ENCODE measurements at places on chromosomes 12 and 14. TPM values are rescaled to one million over a fixed set of nuclear protein-coding genes. Genes with fewer than 3 reads are reported as not detected.
A peak's percentile ranks its signal among the peaks of the same experiment; 100 is the strongest.

MSI1 gene
- total RNA-seq: not detected

ENDOU gene
- total RNA-seq: not detected

TSPAN11 gene
- total RNA-seq: 0.16 TPM

BIN2 gene
- not detected for total RNA-seq

PARPBP gene
- total RNA-seq: 6.2 TPM

ASPG gene
- not detected for total RNA-seq

CLEC9A gene
- total RNA-seq: not detected

REP15 gene
- 2.8 TPM for total RNA-seq

TMTC1 gene
- 159 TPM for total RNA-seq

EFCAB11 gene
- 3.7 TPM for total RNA-seq

ADSS1 gene
- 11.2 TPM for total RNA-seq

ASCL1 gene
- not detected for total RNA-seq

ARHGDIB gene
- total RNA-seq: 0.47 TPM

CSRP2 gene
- 40.2 TPM for total RNA-seq

- no peak for DNase-seq
Observed at GRCh38 chr12:93201990-93202389, 175.7 kb upstream of the NUDT4 start.

DNA sequence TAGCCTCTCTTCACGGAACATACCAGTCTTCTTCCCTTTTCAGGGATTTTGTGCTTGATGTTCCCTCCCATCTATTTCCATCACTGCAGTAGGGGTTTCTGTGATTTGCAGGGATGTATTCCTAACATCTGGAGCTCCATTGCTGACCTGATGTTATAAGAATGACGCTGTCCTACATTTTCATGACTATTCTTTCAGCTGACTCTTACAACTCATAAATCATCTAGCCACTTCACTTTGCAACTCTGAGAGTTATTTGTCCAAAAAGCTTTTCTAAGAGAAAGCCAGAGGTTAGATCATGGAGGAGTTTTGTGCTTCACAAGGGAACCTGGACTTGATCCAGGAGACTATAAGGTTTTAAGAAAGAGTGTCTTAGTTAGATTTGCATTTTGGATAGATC lies 116.6 kb upstream of the FAR2 start:
- DNase-seq: no peak

- DNase-seq: no peak
Observed at GRCh38 chr12:128594521-128594920, 229.2 kb downstream of the SLC15A4 start.

GRCh38 chr14:102917056-102917385 lies 5.4 kb upstream of the AMN start:
- no peak for DNase-seq

DNA sequence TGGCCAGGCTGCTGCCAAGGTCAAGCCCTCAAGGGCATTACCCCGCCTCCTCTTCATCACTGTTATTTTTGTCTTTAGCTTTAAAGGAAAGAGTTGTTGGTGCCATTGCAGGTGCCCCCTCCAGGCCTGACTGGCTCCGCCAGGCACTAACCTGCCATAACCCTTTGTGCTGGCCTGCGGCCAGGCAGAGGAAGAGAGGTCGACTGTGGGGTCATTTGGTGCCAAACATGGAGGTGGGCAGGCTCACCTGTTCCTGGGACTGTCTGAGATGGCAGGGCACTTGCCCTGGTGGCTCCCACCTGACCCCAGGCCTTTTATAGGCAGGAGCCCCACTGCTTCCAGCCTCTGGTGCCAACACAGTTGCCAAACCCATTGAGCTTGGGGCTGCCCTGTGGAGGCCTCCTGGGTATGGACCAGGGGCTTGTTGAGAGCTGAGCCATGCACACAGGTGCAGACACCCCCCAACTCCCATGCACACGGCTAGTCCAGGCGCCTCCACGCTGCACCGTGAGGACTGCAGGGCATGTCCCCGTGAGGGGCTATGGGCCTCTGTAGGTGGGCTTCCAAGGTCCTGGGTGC lies 29.4 kb upstream of the PLD4 start:
- DNase-seq: no peak

- no peak for DNase-seq
Observed at GRCh38 chr12:46366771-46367170, 5.8 kb downstream of the SLC38A2 start.

- peak; percentile 68 for DNase-seq
Observed at GRCh38 chr12:121626853-121627640, 717 bp downstream of the ORAI1 start.

- no peak for DNase-seq
Observed at GRCh38 chr12:43896496-43896895, 60.6 kb downstream of the TMEM117 start.

- DNase-seq: no peak
Observed at GRCh38 chr12:64582862-64583261, 27.4 kb upstream of the RASSF3 start.

DNA sequence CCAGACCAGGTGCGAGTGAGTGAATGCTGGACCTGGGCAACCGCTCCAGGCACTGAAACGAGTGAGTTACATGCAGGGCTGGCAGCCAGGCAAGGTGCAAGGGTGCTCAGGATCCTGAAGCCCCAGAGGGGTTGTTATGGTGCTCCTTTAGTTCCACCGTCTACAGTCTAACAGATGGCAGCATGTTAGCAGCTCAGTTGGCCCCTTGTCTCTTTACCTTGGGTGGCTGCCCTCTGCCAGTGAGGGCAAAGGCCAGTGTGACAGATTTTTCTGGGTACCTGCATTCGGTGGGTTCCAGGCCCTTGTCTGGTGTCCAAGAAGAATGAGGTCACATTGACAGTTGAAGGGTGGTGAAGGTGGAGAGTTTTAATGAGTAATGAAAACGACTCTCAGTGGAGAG lies 106.8 kb downstream of the SLCO1B3 start:
- no peak for DNase-seq

DNA sequence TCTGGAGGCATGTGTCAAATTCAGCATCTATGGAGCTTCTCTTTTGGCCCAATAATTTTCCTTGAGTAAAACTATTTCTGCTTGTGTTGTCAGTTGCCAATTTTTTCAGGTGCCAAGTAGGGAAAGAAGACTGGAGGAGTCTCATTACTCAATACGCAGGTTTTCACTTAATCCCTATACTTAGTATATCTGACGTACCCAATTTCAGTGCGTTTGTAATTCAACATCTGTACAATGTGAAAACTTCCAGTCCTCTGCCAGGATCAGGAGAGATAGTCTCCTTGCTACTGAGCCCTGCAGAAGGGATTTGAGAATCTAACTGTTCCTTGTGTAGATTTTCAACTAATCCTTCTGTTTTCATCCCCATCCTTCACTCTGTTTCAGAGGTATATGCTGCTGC lies 5.7 kb upstream of the PAWR start:
- no peak for DNase-seq

- DNase-seq: peak; percentile 33
Observed at GRCh38 chr12:55816881-55817344, 611 bp downstream of the SARNP start.

- no peak for DNase-seq
Observed at GRCh38 chr12:93668919-93669418, 8.2 kb upstream of the CRADD start.

DNA sequence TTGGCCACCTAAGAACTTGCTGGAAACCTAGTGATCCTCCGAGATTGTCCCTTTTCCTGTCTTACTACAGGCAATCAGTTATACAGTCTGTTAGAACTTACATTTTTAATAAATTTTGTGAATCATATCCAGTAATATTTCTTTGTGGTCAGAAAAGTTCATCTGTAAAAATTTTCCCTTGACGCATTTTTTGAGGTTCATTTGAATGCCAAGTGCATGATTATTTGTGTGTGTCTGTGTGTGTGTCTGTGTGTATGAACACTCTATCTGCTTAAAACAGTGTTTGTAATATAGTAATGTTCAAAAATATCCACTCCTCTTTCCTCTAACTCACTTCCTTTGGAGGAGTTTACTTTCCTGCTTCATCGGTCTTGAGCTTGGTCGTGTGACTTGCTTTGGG lies 468.7 kb upstream of the FLRT2 start:
- DNase-seq: no peak

DNA sequence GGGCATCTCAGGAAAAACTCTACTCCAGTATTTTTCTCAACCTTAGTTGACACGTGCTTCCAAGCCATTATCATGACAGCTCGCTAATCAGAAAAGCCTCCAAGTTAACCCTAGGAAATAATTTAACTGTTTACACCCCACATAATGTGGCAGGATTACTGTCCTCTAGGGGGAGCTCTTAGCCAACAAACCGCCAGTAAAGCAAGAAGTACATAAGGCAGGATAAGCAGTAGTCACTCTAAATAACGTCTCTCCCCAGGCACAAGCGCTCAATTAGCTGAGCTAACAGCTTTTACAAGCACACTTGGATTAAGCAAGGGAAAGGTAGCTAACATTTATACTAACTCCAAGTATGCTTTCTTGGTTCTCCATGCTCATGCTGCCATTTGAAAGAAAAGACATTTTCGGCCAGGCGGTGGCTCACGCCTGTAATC lies 22.8 kb downstream of the APOBEC1 start:
- DNase-seq: no peak

- DNase-seq: peak; percentile 7
Observed at GRCh38 chr12:105417732-105418131, 87.2 kb downstream of the C12orf75 start.

DNA sequence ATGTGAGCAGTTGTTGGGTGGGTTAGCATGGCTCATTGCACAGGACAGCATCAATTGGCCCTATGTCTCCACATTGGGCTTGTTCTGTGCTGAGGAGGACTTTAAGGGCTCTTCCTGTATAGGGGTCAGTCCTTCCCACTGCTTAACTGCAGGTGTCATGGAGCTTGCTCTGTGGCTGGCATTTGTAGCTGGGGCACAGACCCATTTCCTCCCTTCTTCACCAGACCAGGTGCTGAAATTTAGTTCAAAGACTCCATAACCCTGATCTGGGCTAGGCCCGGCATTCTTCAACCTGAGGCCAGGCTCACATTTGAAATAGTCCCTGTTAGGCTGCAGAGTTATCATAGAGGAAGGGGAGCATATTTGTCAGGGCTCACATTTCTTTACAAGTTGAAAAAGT lies 12.8 kb downstream of the CHST11 start:
- no peak for DNase-seq

GRCh38 chr12:20320552-20320951 lies 47.8 kb upstream of the PDE3A start:
- DNase-seq: no peak

DNA sequence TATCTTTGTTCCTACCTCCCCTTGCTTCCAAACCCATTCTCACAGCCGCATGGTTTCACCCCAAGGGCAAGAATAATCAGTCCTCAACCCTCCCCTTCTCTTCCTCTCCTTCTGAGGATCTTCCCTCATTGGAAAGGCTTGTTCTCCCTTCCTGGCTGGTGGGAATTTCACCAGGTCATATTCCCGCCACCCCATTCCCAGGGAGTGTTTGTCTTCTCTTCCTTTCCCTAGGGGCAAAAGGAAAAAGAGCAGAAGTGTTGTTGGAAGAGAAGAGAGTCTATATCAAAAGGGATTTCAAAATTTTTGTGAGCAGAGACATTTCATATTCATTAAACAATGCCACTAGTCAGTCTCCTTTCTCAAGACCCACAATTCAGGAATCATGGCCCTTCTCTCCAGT lies 176.9 kb downstream of the ANO2 start:
- DNase-seq: no peak

- DNase-seq: no peak
Observed at GRCh38 chr12:6076346-6076745, 48.1 kb downstream of the VWF start.

GRCh38 chr12:122545855-122546254 lies 18.8 kb downstream of the KNTC1 start:
- DNase-seq: no peak

- no peak for DNase-seq
Observed at GRCh38 chr12:7150841-7151240, 20.7 kb downstream of the CLSTN3 start.

DNA sequence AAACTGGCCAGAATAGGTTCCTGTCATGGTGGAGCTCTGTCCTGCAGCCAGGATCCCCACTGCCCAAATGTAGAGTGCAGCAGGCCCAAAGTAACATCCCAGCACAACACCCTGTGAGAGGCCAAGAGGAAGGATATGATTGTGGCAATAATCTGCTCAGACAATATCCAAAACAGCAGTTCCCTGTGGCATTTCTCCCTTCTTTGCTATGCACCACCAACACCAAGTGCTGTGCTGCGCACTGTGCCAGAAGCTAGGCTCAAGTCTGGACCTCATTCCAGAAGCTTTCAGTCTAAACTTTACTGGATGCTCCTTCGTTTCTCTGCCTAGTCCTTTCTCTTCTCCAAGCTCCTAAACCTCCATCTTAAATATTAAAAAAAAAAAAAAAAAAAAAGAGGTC lies 33.4 kb downstream of the SLC11A2 start:
- DNase-seq: peak; percentile 63

DNA sequence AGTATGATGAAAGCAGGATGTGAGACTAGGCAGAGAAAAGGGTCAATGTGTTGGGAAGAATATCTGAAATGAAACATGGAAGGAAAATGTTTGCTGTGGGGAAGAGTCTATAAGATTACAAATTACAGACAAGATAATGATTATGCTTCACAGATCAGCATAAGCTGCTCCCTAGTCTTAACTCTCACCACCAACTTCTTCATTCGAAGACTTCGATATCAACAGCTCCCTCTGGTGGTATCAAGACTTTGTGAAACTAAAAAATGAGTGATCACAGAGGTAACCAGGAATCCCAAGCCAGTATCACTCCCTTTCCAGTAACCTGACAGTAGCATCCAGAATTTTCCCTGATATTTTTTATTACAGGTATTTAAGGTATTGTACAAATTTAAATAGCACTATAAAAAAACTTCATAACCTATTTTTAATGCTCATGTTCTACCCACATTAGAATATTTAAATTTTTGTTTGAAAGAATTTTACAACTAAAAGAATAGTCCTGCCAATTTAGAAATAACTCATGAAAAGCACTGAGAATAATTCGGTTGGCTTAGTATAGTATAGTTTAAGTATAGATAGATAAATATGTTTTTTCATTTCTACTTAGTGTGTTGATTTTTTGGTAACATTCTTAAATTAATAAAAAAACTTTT lies 84.4 kb downstream of the C2CD5 start:
- DNase-seq: peak; percentile 67

DNA sequence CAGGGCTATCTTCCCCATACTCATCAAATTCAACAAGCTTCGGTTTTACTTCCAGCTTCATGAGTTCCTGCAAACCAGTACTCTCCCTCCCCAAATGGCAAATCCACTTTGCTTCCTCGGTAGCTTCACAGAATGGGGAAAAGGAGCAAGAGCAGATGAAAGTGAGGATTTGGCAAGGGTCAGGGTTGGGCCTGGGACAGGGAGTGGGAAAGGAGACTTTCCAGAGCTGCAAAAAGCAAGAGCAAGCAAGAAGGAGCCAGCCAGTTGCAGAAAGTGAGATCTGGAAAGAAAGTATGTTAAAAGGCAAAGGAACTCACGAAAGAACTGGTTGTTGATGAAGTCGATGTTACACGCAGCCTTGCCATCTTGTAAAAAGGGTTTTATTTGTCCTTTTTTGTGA lies 522.8 kb upstream of the TBX3 start:
- DNase-seq: no peak

DNA sequence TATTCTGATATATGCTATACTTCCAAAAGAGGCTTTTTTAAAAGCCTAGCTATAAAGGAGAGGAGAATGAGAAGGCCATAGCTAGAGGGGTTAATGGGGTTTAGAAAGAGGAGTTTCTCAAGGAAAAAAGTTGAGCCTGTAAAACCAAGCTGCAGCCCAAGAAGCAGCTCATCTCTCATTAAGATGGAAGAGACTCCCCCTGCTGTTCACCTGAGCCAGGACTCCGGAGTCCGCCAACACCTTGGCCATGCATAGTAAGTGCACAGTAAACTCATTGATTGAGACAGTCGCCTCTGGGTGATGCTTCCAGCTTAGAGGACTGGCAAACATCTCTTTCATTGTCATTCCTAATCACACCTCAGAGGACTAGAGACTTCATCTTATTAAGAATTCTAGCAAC lies 46.2 kb downstream of the ANO2 start:
- no peak for DNase-seq
